NCI-H2029 (cell line): ENCODE measurements at places on chromosomes 6 and 20.

GRCh38 chr6:109738255-109738654 is 47.2 kb downstream of the FIG4 start:
- no peak for DNase-seq

DNA sequence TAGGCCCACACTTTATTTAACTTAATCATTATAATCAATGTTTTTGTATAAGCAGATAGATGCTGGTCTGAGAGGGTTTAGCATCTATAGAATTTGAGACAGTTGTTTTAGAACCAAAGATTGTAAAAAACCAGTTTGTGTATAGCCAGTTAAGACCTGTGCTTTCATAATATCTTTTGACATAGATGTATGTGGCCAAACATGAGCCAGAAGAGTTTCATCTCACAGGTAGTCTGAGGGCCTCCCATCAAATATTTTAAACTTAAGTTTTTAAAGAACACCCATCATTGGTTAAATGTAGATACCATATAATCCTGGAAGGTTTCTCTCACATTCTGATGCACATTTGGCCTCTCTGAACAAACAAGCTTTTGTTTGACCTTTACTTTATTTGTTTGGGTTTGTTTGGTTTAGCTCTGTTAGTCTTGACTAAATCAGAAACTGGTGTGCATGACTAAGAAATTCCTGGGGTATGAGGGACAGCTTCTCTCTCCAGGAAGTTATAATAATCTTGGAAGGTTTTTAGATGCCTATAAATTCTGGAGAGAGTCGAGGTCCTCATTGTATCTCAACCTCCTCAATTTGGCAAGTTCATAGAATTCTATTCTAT is 58.0 kb upstream of the TMEM200A start:
- DNase-seq = no peak

- no peak for DNase-seq
These were observed 57.2 kb downstream of the MTFR2 start for GRCh38 chr6:136192902-136193301.

DNA sequence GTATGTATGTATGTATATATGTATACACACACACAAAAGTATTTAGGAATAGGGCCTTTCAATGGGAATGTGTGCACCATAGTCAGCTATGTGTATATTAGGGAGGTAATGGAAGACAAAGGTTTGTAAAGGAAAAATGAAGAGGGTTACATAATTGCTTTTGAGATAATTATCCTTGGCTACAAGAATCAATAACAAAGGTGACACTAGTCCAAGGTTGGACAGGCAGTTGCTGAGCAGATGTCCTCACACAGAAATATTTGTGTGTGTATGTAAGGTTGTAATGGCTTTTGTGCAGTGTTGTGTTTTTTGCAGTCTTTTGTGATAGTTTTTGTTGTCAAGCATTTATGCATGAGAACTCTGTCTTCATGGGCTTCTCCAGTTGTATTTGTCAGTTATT is 157.9 kb upstream of the MARCKS start:
- DNase-seq = no peak

- DNase-seq = no peak
These were observed 959.0 kb upstream of the FLRT3 start for GRCh38 chr20:15296422-15296821.

- DNase-seq = no peak
These were observed 69.6 kb upstream of the VGLL2 start for GRCh38 chr6:117195728-117196127.

DNA sequence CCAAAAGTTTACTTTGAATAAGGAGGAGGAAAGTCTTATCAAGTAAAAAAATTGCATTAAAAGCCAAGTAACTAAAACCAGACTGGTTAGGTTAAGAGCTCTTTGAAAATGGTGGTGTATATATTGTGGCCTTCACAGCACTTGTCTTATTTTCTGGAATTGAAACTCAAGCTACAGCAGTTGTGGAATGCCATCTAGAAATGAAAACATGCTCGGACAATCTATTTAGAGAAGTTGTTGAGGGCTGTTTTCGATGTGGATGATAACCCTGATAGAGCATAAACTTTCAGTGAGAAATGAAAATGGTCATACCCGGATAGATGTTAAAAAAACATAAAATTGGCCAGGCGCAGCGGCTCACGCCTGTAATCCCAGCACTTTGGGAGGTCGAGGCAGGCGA is 47.0 kb downstream of the ARID1B start:
- DNase-seq = no peak

DNA sequence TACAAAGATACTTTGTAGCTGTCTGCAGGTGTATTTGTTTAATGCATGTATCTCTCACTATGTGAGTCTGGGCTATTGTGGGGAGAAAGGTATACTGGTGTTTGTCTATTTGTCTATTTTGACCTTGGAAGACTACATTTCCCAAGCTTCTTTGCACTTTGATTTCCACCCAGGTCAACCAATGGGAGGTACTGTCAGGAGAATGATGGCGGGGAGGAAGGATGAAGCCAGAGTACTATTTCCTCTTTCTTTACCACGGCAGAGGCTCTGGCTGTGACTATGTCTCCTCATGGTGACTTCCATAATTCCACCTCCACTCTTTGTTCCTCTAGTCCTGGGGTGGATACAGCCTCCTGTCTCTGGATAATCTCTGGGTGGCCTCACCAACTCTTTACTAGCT is 23.1 kb downstream of the LBP start:
- no peak for DNase-seq

GRCh38 chr6:37549154-37549553 is 49.5 kb upstream of the CCDC167 start:
- no peak for DNase-seq

- no peak for DNase-seq
These were observed 43.1 kb upstream of the SLC35B3 start for GRCh38 chr6:8478418-8478817.

GRCh38 chr6:84282550-84282949 is 55.1 kb upstream of the CEP162 start:
- peak; percentile 57 for DNase-seq

DNA sequence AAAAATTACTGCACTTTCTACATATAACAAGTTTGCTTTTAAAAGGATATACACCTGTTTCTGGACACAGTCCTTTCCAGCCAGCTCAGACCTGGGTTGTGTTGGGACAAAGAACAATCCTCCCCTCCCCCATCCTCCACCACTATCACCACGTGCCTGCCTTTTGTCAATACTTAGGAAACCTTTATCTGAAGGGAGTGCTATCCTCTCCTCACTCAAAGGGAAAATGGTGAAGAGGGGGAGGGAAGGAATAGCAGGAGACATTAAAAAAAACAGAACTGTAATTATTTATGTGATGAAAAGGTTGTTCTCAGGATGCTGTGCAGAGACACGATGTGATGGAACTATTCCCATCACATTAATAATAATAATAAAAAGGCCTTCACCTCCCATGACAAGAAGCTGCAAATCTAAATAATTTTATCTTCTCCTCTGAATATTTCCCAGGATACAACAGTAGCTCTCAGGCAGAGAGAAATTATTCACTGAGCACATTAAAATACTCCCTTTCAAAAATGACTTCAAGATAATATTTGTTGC is 105.5 kb downstream of the NRSN1 start:
- peak; percentile 17 for DNase-seq

DNA sequence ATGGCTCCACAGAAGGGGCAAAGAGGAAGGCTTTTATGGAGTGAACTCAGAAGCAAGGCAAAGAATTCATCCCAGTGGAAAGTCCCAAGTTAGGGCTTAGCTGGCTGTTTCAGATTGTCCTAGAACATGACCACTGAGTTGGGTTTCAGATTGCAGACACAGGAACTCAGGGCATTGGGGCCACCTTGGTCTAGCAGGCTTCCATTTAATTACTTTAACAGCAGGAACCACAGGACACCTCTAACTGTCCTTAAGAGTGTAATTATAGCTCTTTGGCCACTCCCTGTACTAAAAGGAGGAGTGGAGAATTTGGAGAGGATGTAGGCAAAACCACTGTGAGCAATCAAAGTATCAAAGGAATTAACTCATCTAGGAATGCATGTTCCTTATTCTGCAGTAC is 150.6 kb upstream of the AGPAT4 start:
- DNase-seq = no peak

DNA sequence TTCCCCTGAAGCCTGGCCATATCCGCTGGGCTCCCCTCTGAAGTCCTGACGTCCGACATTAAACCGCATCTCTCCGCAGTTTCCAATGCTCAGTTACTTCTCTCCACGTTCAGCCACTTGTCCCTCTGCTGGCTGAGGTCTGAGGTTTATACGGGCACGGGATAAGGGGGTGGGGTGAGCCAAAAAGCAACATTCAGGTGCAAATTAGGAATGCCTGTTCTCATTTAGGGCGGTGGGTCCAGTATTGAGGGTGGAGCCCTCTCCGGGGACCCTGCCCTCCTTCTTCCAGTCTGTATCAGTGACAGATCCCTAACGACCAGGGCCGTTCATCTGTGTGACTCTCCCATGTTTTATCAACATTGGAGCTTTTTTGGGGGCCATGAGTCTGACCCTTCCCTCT is 1454.4 kb downstream of the HACE1 start:
- no peak for DNase-seq

GRCh38 chr6:114955363-114955762 is 612.5 kb upstream of the HS3ST5 start:
- DNase-seq = no peak

- no peak for DNase-seq
These were observed 147.9 kb downstream of the TPBG start for GRCh38 chr6:82511546-82511945.

DNA sequence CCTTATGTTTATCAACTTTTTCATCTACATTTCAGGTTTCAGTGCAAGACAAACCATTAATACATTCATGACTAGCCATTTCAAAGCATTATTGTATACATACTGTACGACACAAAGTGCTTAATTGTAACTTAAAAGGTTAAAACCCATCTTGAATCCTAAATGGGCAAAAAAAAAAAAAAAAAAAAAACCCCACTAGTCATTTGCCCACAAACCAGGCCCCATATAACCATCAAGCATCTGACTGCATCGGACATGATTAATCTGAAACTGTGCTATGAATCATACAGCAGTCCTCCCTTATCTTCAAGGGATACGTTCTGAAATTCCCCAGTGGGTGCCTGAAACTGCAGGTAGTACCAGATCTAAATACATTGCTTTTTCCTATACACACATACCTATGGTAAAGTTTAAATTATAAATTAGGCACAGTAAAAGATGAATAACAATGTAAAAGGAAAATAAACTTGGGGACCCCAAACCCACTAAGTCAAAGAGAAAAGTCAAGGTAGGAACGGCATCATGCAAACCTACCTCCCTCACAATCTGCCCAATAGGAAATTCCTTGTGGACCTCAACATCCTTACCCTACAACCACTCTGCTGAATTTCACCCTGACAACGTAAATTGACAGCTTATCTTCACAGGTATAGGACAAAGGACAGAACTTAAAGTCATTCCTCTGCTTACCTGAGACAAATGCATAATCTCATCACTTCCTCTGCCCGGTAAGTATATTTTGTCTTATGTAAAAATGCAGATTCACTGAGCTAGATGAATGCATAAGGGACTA is 14.3 kb downstream of the B4GALT5 start:
- DNase-seq = no peak

DNA sequence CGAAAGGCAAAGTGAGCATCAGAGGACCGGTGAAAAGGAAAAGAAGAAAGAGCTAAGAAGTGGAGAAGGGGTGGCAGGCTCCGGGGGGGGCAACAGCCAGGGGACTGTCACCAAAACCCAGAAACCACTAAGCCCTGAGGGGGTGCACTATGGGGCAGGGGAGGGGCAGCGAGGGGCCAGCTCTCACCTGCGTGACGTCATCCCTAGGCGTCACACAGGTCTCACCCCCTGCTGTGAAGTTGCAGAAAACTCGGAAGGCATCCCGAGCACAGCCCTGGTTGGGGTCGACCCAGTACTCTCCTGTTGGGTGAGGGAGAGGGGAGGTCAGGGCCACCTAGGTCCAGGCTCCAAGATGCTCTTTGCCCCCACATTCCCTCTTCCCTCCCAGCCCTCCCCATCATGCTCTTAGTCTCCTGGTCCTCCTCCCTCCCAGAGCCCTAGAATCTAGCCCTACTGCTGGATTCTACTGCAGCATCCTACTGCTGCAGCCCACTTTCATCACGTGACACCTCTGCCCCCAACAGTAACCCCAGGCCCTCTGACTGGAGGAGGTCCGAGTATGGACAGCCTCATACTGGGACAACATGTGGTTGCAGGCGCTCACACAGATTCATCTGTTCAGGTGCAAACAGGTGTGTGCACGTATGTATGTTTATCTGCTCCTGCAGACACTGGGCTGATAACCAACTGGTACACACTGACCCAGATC is 27.4 kb downstream of the COL11A2 start:
- DNase-seq = no peak

DNA sequence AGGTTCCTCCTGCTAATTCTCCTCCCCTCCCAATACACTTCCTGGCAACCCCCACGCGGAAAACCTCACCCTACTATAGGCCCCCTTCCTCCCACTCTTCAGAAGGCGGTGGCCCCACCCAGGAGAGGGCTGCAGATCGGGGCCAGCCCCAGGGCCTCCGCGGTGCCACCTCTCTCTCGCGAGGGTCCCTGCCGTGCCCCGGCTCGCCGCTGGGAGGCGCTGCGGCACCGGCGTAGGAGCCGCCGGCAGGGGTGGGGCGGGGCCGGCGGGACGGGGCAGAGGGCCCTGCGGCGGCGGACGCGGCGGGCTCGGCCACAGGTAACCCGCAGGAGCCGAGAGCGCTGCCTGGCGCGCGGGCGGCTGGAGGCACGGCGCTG is at the start of gene ANKRD6:
Gene ANKRD6 (plus strand): TSS at position 278 of the 377 bp plus-strand sequence. CDS start 133,825 bp downstream, outside the sequence.
- DNase-seq = peak; percentile 57

DNA sequence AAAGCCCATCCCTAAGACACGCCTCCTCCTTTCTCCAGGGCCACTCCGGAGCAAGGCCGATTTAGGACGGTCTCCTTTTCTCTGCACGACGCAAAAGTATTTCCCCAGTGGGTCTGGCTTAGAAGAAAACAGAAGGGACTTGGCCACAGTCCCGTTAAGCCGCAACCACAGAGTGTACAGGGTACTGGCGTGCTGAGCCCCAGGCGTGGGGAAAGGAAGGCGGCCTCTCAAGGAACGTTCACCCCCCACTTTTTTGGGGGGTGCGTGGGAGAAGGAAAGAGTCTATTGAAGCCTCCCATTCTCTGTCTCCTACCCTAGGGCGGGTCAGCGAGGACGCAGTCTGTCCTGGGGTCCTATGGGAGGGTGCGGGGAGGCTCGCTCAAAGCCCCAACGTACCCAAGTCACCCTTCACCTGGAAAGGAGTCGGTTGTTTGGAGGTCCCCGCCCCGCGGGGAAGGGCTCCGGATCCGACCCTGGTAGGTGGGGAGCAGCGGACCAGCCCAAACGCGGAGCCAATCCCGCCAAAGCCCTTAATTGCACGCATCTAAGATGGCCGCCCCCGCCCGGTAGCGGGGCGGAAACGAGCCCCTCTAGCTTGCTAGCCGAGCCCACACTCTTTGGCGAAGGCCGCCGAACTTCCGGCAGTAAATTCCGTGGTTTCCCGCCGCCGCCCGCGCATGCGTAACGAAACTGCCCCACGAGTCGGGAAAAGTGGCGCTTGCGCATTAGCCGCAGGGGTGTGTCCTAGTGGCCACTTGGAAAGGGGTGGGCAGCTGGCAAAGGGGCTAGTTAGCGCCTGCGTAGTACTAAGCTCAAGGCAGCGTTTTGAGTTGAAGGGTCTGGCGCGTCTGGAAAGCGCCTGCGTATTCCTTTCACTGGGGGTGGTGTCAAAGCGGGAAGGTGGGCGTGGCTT is at the start of gene OARD1:
Gene OARD1 (minus strand): TSS at position 434 of the 913 bp plus-strand sequence. CDS start 722 bp downstream, outside the sequence.
- peak; percentile 100 for DNase-seq

- no peak for DNase-seq
These were observed 39.4 kb upstream of the RFPL4B start for GRCh38 chr6:112307707-112308106.

- no peak for DNase-seq
These were observed 350.0 kb downstream of the QKI start for GRCh38 chr6:163764565-163764964.

GRCh38 chr6:130632277-130632676 is 194.9 kb upstream of the SMLR1 start:
- no peak for DNase-seq
